GM19239 (cell line): ENCODE measurements at places on chromosomes 7 and 10.
A peak's percentile ranks its signal among the peaks of the same experiment; 100 is the strongest.

DNA sequence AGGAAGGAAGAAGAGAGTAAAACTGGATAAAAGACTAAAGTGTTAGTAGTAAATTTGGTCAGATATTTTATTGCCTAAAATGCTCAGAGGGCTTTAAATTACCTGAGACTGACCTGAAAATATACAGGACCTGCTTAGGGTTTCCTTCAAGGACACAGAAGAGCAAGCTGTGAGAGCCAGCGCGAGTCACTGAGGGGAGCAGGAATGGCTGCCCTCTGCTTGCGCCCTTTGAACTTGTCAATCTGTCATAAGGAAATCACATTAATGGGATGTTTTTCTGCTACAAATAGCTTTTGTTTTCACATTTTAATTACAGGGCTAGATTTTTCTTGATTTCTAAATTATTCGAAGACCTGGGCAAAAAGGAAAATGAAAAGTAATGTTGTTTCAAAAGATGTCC lies 26.9 kb downstream of the DNAJB9 start:
- DNase-seq, result no peak

- DNase-seq, result peak; percentile 62
Observed at GRCh38 chr10:79487296-79488194, 24.8 kb upstream of the EIF5AL1 start.

GRCh38 chr10:48765039-48765438 lies 80.4 kb downstream of the WDFY4 start:
- DNase-seq, result no peak

GRCh38 chr10:3169673-3170072 lies 2.9 kb downstream of the PITRM1 start:
- DNase-seq, result no peak

- DNase-seq, result no peak
Observed at GRCh38 chr7:152137476-152138025, 112.1 kb downstream of the GALNT11 start.

- no peak for DNase-seq
Observed at GRCh38 chr7:117776224-117776623, 97.0 kb downstream of the CTTNBP2 start.

DNA sequence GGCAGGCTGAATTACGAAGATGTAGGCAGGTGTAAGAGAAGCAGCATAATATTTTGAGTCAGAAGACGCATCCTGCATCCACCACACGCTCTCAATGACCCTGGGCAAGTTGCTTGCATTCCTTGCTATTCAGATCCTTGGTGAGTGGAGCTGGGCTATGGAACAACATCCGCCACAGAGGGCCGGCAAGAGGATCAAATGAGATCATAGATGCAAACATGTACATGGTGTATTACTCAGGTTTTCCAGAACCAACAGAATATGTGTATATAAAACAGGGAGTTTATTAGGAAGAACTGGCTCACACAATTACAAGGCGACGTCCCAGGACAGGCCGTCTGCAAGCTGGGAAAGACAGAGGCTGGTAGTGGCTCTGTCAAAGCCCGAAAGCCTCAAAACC lies 51.5 kb downstream of the ADAM12 start:
- DNase-seq, result no peak

DNA sequence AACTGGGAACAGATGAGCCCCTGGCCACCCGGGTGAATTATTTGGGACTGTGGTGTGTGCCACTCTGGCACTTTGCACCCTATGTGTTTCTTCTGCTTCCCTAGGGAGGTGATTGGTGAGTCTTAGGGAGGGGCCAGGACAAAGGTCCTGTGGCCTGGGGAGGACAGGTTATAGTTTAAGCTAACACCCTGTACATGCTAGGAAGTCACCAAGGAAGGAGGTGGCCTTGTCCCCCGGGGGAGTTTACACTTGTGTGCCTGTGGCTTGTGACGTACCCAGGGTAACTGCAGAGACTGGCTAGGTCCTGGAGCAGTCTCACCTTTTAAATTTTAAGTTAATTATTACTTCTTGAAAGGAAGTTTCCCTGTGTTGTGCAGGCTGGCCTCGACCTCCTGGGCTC lies 196.2 kb downstream of the BAMBI start:
- no peak for DNase-seq

- no peak for DNase-seq
Observed at GRCh38 chr7:81574723-81575326, 195.0 kb downstream of the HGF start.

DNA sequence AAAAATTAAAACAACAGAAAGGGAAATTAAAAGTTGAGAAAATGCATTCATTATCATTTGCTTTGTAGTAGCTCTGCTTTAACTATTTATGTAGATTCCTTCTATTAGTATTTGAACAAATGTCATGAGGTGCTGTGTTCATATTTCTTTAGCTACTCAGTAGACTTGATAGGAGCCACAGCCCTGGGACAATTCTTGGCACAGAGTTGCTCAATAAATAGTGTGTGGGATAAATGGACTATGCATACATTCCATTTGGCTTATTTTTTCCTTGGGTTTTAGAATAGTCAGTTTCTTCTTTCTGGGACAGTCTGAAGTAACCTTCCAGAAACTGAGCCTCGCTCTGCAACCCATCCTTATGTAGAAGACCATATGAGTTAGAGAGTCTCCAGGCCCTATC lies 13.4 kb downstream of the RPP30 start:
- no peak for DNase-seq

GRCh38 chr10:91536111-91536510 lies 96.8 kb downstream of the PPP1R3C start:
- no peak for DNase-seq

DNA sequence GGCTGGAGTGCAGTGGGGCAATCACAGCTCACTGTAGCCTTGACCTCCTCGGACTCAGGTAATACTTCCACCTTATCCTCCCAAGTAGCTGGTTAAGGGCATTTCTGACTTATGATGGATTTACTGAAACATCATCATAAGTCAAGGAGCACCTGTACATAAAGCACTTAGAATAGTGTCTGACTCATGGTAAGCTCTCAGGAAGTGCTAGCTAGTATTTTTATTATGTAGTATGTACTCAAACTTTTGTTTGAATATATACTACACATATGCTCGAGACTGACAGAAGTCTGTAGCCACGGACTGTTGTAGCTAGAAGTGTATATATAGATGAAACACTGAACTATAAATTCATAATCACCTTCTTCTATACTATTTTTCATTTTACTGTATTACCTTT lies 107.5 kb upstream of the DNAJB12 start:
- no peak for DNase-seq

DNA sequence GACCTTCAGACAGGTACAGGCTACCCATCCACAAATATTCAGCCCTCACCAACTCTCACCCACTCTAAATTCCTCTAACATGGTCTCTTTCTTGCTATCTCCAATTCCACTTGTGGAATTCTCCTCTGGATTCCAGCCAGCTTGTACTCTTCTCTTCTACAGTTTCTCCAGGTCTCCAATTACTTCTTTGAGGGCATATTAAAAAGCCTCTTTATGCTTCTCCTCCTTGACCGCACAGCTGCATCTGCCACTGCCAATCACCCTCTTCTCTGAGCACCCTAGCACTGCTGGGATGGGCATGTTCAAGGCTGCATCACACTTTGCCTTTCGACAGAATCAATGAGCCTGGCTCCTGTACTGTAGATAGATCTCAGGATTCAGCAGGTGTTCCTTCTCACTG lies 101.5 kb upstream of the ANKRD1 start:
- DNase-seq, result no peak

- DNase-seq, result peak; percentile 61
Observed at GRCh38 chr7:55309040-55309991, 55.8 kb upstream of the LANCL2 start.

- DNase-seq, result no peak
Observed at GRCh38 chr10:47164800-47165128, 135.2 kb upstream of the GDF10 start.

DNA sequence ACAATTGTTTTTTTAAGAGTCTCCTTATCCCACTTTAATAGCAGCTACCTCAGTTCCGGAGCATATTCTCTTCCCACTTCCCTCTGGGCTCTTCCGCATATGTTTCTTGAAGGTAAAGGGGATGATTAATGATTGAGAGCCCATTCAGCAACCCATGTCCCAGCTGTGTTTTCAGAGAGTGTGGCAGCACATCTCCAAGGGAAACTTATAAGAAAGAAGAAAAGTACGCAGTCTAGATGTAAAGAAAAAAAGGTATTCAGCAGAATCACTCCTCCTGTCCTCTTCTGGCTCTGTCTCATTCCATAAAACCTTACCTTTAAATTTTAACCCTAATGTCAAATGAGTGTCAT lies 9.7 kb upstream of the ANKRD7 start:
- DNase-seq, result no peak

DNA sequence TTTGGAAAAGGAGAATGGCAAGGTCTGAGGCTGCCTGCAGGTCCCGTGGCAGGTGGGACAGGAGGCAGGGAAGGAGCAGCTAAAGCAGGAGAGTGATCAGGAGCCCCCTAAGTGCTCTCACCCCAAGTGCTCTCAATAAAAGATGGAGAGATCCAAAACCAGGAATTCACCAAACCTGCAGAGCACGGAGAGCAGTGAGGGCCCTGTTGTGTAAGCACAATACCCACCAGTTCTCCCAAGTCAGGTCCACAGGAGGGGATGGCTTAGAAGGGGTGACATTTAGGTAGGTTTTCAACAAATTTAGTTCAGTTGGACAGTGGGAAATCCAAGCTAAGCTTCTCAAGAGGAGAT lies 40.8 kb downstream of the GNA12 start:
- DNase-seq, result no peak

GRCh38 chr7:41085244-41085643 lies 617.6 kb downstream of the INHBA start:
- no peak for DNase-seq

DNA sequence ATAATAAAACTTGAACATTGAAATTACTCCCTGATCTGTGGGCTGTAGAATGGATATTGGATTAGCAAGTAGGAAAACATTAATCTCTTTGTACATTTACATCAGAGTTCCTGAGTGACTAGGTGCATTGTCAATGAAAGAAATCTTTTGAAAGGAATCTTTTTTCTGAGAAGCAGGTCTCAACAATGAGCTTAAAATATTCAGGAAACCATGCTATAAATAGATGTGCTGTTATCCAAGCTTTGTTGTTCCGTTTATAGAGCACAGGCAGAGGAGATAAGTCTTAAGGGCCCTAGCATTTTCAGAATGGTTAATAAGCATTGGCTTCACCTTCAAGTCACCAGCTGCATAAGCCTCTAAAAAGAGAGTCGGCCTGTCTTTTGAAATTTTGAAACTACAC lies 41.3 kb upstream of the SLC16A12 start:
- no peak for DNase-seq

DNA sequence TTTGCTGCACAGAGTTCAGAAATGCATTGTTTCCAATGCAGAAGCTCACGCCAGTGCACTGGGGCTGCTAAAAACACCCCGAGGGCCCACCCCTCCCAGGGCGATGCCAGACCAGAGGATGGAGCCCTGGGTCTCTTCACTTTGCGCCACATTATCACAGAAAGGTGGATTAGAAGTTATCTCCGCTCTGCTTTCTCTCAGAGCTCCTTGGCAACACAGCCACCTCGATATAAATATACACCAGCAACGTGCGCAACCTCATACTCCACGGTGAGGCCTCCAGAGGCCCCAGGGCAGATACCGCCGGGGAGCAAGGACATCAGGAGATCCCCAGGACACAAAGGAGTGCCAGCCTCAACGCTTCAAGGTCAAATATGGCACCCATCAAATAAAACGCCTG lies 121.0 kb upstream of the TBX20 start:
- no peak for DNase-seq

GRCh38 chr10:126041804-126042231 lies 145.5 kb downstream of the FANK1 start:
- peak; percentile 75 for DNase-seq

DNA sequence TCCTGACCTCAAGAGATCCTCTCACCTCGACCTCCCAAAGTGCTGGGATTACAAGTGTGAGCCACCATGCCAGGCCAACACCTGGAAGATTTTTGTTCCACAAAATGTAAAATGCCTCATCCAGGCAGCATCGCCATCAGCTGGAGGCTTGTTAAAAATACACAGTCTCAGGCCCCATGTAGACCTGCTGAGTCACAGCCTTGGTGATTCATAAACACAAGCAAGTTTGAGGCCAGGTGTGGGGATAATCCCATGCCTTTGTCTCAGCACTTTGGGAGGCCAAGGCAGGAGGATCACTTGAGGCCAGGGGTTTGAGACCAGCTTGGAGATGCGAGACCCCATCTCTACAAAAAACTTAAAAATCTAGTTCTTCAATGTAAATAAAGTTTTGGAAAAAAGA lies 49.1 kb upstream of the FOXK1 start:
- no peak for DNase-seq

DNA sequence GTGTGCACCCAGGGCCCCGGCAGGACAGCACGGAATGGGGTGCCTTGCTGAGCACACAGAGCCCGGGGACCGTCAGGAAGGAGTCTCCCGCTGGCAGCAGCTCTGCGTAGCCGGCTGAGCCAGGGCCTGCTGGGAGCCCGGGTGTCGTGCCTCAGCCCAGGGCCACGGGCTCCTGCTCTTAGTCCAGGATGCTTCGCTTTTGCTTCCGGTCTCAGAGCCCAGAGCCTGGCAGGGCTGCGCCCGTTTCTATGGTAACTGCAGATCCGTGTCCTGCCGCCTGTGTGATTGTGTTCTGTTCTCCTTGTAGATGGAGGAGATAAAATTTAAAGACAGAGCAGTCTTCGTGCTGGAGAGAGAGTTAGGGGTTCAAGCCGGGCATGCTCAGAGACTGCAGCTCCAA lies 53.7 kb upstream of the DPYSL4 start:
- DNase-seq, result no peak

- DNase-seq, result no peak
Observed at GRCh38 chr10:15241306-15241705, 72.8 kb upstream of the NMT2 start.

DNA sequence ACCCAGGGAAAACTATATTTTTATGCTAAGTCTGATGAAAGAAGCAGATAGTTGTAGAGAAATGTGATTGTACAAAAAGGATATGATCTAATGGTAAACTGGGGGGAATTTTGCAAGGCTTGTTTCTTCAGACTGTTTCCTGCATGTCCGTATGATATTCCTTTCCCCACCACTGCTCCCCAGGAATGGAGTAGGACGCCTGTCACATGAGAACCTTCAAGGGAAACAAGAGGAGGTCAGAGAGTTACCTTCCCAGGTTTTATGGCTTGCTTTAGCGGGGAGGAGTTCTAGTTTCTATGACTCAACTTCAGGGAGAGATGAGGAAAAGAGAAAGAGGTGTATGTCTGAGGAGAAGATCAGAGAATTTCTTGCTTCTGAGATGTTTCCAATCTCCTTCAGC lies 16.4 kb upstream of the ITPRID1 start:
- no peak for DNase-seq

DNA sequence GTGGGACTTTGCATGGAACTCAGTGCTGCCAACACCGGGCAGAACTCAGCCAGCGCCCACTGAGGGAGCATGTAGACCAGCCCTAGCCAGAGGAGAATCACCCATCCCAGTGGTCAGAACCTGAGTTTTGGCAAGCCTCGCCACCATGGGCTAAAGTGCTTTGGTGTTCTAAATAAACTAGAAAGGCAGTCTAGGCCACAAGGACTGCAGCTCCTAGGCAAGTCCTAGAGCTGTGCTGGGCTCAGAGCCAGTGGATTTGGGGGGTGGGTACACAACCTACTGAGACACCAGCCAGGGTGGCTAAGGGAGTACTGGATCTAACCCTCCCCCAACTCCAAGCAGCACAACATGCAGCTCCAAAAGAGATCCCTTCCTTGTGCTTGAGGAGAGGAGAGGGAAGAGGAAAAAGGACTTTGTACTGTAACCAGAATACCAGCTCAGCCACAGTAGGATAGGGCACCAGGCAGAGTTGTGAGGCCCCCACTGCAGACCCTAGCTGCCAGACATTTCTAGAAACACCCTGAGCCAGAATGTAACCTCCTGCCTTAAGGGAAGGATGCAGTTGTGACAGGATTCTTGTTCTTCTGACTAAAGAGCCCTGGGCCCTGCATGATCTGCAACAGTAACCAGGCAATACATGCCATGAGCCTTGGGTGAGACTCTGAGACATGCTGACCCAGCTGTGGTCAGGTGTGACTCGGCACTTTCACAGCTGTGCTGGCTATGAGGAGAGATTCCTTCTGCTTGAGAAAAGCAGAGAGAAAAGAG lies 24.4 kb downstream of the GSDME start:
- no peak for DNase-seq
